ENCODE measurements at places on chromosomes 2 and 18. TPM values are rescaled to one million over a fixed set of nuclear protein-coding genes. Genes with fewer than 3 reads are reported as not detected.

The NAT8 gene
- not detected for polyA plus RNA-seq

The DCDC2C gene
- polyA plus RNA-seq = not detected

The CROCC2 gene
- polyA plus RNA-seq = not detected

The CYP26B1 gene
- polyA plus RNA-seq = 13.0 TPM

The TEKT4 gene
- polyA plus RNA-seq = not detected

The SIX3 gene
- polyA plus RNA-seq = 0.73 TPM

The CYP27C1 gene
- 4.6 TPM for polyA plus RNA-seq

The GRP gene
- not detected for polyA plus RNA-seq

The CTAGE1 gene
- not detected for polyA plus RNA-seq

- no peak for DNase-seq
Observed at GRCh38 chr2:100954044-100954420, 48.1 kb upstream of the RPL31 start.

DNA sequence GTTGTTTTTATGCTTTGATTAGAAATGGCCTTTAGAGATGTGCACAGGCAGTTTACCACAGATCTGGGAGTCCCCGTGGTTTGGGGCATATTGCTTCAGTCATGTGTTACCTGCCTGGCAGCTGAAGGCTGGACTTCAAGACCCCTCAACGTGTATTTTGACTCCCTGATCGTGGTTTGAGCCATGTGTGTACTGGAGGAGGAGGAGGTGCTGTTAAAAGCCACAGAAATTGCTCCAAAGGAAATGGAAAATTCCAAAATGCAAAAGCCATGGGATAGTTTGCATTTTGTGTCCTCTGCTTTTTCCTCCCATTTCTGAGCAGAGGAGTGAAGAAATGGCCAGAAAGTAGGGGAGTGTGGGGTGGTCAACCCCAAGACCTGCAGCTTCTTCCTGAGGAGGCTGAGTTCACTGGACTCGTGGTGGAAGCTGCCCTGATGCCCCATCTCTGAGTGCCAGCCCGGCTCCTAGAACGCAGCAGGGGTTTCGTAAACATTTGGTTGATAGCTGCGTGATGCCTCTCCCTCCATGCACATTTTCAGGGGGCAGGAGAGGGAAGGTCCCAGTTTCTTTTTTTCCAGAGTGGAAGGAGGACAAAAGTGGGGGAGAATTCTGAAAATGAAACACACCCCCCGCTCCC is 45.7 kb downstream of the ITGB1BP1 start:
- no peak for DNase-seq

- no peak for DNase-seq
Observed at GRCh38 chr2:127065940-127066318, 41.0 kb downstream of the BIN1 start.

DNA sequence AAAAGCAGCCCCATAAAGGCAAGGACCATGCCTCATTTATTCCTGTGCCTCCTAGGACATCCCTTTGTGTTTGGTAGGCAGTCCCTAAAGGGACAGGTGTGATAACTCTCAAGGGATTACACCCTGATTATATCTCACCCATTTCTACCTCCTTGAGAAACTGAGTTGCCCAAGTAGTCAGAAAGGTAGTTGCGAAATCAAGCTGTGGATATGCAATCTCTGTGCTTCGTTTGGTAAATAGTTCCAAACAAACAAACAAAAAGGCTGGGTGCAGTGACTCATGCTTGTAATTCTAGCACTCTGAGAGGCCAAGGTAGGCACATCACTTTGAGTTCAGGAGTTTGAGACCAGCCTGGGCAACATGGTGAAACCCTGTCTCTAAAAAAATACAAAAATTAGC is 100.2 kb upstream of the ARL5A start:
- peak; percentile 70 for DNase-seq

- no peak for DNase-seq
Observed at GRCh38 chr2:176637142-176637485, 367.9 kb downstream of the MTX2 start.

GRCh38 chr18:22674272-22674671 is 256.6 kb upstream of the CTAGE1 start:
- peak; percentile 70 for DNase-seq

GRCh38 chr18:79472176-79472575 is 76.4 kb downstream of the NFATC1 start:
- no peak for DNase-seq

DNA sequence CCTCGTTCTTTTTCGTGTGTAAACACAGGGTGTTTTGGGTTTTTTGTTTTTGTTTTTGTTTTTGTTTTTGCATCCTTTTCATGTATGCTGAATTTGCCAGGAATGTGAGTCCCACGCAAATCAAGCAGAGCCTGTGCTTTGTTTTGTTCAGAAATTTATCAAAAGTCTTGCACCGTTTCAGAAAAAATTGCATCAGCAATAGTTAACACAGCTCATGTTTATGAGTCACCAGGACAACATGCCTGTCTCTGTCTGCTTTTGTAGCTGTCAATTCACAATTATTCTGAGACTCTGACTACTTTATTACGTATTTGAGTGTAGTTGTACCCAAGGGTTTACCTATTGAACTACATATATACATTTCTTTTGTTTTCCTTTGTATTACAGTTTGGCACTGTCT is 38.3 kb downstream of the MRPL44 start:
- DNase-seq = peak; percentile 29

DNA sequence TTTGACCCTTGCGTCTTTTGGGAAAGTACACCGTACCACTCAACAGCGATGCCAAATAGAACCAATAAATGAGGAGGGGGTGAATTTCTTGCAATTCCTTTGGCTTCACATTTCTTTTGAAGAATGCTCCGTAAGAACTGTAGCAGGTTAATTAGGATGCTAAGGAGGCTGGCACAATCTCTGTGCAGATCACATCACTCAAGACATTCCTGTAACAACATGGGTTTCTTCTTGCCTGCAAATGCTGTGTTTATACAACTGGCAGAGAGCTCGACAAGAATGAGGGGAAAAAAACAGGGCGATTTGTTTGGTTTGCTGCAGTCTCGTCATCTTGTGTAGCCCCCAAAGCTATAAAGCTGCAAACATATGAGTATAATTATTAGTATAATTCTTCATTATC is 424.8 kb upstream of the DCC start:
- no peak for DNase-seq

GRCh38 chr2:15582710-15583357 is 8.8 kb upstream of the DDX1 start:
- DNase-seq = no peak

- no peak for DNase-seq
Observed at GRCh38 chr2:203751685-203752271, 45.3 kb downstream of the CD28 start.

DNA sequence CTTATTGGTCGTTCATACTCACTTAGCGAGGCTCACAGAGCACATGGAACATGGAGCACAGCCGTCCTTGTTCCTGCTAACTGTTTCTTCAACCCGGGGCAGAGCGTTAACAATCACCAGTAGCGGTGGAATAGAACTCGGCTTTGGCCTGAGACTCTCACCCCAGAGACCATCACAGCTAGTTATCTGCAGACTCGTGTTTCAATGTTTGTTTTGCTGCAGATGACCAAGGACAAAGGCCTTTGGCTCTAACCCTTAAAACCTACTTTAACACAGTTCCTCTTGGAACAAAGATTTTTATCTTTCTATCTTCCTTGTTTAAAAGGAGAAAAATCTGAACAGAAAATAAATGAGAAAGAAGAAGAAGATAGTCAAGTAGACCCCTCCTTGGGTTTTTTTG is 320.2 kb upstream of the UBE2E3 start:
- DNase-seq = no peak

GRCh38 chr2:22826703-22827102 is 558.3 kb upstream of the KLHL29 start:
- no peak for DNase-seq

DNA sequence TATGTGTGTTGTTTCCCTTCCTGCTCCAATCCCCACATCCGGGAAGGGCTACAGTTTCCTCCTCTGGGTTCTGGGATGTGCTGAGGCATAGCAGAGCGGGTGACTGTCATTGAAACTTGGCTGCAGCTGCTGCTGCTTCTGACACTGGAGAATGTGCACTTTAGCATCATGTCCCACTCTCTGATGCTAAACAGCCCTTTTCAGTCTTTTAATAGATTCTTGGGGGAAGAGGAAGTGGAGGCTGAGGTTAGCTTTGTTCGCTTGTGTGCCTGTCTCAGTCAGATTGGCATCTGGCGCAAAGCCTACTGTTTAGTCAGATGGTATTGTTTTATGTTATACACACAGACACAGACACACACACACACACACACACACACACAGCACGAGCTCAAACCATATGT is 136.5 kb upstream of the RND3 start:
- DNase-seq = no peak

DNA sequence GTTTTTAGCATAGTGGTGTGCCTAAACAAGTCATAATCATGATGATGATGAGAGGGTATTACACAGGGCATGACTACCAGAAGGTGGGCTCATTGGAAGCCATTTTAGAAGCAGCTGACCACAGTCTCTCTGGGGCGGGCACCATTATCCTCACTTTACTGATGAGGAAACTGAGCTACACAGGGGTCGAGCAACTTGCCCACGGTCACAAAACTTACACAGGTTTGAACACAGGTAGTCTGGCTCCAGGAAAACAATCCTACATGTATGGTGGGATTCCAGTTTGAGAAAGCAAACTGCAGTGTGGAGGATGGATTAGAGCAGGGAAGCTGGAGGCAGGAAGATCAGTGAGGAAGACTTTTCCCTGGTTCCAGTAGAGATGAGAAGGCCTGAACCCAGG is 6.2 kb downstream of the RHOB start:
- DNase-seq = no peak

- DNase-seq = no peak
Observed at GRCh38 chr18:32769586-32770053, 3.2 kb downstream of the KLHL14 start.

DNA sequence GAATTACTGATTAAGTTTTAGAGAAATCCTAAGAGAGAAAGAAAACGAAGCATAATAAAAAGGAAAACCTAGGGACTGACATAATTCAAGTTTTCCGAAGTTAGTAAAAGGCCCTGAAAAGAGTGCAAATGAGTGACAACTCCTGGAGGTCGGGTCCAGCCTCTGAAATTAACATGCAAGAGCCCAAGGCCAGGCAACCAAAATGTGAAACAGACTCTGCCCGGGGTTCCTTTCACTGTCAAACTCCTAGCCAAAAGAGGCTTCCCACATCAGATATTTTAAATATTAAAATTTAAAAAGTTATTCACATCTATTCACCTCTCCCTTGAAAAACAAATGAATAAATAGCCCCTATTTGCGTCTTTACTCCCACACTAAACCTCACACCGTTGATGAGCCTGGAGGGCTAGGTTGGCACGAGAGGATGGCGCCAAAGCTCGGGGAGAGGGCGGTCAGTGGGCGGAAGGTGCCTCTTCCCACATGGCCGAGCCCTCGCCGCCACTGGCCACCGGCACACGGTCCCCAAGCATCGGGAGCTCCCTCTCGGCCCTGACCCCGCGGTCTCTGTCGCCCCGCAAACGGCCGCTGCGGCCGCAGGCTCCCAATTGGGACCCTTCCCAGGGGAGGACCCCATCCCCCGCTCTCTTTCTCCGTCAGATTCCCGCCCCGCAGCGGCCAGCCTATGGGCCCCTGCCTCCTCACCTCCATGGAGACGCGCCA is 630 bp downstream of the PPM1G start:
- peak; percentile 29 for DNase-seq

GRCh38 chr2:45652090-45653031 is 886 bp downstream of the PRKCE start:
- DNase-seq = no peak

DNA sequence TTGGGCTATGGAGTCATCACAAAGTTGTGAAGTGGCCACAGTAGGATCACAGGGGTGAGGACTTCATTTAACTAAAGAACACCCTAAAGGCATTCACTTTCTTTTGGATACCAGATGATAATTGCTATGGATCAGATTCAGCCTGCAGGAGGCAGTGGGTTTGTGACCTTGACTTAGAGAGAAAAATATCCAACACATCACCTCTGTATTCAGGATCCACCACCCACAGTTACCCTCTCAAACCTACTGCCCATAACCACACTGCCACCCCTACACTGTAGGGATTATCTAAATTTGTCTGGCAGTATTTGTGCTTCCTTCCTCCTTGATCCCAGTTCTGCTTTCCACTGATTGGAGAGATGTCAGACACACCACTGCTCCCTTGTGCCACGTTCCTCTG is 269.4 kb downstream of the MYCN start:
- DNase-seq = no peak

DNA sequence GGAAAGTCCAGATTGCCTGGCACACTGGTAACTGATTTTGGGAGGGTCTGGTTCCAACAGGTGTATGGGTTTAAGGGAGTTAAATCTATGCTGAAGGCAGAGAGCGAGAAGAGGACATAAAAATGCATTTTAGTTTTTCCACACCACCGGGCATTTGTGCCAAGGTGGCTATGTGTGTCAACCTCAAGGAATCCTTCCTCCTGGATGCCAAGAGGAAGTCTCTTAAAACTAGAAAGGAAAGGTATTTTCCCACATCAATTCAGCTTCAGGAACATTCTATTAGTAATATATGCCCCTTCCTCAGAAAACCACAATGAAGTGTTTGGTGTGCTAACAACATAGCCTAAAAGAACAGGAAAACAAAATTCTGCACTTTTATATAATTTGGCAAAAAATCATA is 5.4 kb upstream of the GAREM1 start:
- no peak for DNase-seq
